ENCODE measurements at places on chromosomes 1 and 21.
A peak's percentile ranks its signal among the peaks of the same experiment; 100 is the strongest.

GRCh38 chr21:44984792-44985440, 45.1 kb downstream of the SLX9 start:
- DNase-seq, result no peak

- DNase-seq, result no peak
Measured at GRCh38 chr21:42058631-42059111, 12.4 kb upstream of the UMODL1 start.

- no peak for DNase-seq
Measured at GRCh38 chr1:36100376-36100775, 11.7 kb downstream of the ADPRS start.

DNA sequence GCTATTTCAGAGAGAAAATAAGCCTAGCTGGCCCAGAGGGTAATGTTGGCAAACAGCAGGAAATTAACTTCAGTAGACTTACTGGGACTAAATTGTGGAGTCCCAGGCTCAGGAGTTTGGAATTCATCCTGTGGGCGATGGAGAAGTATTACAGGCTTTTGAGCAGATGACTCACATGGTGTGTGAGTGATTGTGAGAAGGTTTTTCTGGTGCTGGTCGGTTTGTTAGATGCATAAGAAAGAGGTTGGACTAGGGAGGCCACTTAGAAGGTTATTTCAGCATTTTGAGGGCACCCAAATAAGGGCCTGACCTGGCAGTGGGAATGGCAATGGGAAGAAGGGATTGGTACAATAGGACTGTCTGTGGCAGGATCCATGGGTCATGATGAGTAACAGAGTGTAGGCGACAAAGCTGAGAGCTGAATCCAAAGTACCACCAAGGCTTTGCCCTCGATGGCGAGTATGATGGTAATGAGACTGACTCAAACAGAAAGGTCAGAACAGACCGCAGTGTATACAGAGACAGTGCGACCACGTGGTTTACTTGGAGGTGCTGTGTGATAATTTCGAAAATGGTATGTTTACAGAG, 69.2 kb upstream of the KIF26B start:
- peak; percentile 97 for DNase-seq

GRCh38 chr1:15314328-15315281, 67.6 kb downstream of the FHAD1 start:
- DNase-seq, result no peak

- DNase-seq, result no peak
Measured at GRCh38 chr1:248599396-248599795, 1.9 kb upstream of the OR2T10 start.

DNA sequence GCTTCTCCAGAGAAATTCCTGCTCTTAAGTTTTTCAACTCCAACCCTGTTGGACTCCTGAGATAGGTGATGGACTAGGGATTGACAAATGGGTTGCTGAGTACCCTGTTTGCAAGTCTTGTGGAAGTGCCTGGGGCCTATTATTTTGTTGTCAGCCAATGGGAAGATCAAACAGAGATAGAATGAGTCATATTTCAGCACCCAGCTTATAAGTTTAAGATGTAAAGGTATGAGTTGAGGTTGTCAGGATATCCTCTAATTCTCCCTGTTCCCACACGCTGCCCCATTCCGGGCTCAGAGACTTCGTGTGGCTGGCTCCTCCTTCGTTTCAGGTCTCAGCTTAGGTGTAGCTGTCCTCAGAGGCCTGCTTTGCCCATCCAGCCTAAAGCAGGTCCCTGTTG, 91.8 kb downstream of the CENPF start:
- no peak for DNase-seq
